Activated naive CD8-positive, alpha-beta T cell treated with anti-CD3 and anti-CD28 coated beads for 36 hours (primary cell): ENCODE measurements at places on chromosomes 3 and 15. TPM values are rescaled to one million over a fixed set of nuclear protein-coding genes. Genes with fewer than 3 reads are reported as not detected.

Gene ATP10A
- total RNA-seq = 26.8 TPM

DNA sequence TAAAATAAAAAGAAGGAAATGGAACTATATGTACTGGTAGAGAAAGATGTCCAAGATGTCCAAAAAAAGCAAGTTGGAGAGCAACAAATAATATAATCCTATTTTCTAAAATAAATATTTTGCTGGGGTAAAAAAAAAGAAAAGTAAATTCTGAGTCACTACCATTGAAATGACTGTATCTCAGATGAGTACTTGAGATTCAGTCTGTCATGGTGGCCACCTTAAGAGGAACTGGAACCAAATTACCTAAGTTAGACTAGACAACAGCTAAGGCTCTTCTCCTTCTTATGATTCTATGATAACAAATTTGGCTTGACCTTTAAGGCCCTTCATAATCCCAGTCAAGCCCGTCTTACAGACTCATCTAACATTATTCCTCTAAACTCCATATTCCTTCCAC lies 270.6 kb upstream of the HES1 start:
- DNase-seq = no peak
- no peak overlapping the region for H3K27ac ChIP-seq
- H3K27me3 ChIP-seq = peaks cover 13% of the 10 kb centered on the region
- H3K4me1 ChIP-seq = peaks cover 5% of the 10 kb centered on the region

DNA sequence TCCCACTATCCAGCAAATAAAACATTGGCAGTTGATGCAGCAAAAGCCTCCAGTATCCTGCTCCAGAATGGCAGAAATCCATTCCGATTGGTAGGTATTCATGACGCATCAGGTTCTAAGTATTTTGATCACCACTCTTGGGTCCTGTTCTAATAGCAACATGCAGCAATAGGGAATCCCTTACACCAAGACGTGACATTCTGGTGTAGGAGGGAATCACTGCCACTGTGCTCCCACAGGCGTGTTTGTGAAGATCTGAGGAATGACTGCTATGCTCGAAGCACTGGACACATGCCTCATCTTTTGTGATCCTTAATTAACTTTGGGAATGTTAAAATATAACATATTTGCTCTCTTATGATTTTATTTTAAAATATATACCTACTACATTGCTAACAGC lies 552.9 kb downstream of the MECOM start:
- H3K4me1 ChIP-seq = no peaks in the 10 kb centered on the region
- H3K27ac ChIP-seq = no peak overlapping the region
- no peaks in the 10 kb centered on the region for H3K27me3 ChIP-seq

Gene TM4SF4
- total RNA-seq = not detected

Gene ADAM10
- total RNA-seq = 89.3 TPM

- no peak for DNase-seq
- H3K4me3 ChIP-seq = no peak overlapping the region
- H3K27me3 ChIP-seq = no peaks in the 10 kb centered on the region
- H3K4me1 ChIP-seq = no peaks in the 10 kb centered on the region
These were observed 100.8 kb downstream of the TMEM266 start for GRCh38 chr15:76160426-76161152.

GRCh38 chr15:25695875-25696760 lies 167.0 kb downstream of the ATP10A start:
- no peak for DNase-seq
- H3K27ac ChIP-seq = no peak overlapping the region
- H3K27me3 ChIP-seq = no peaks in the 10 kb centered on the region
- peaks cover 13% of the 10 kb centered on the region for H3K36me3 ChIP-seq
- H3K4me1 ChIP-seq = no peaks in the 10 kb centered on the region
- H3K4me3 ChIP-seq = no peak overlapping the region

GRCh38 chr15:67192185-67192820 lies 62.2 kb downstream of the AAGAB start:
- H3K27ac ChIP-seq = no peak overlapping the region
- no peak overlapping the region for H3K4me3 ChIP-seq
- no peak for DNase-seq
- no peaks in the 10 kb centered on the region for H3K27me3 ChIP-seq
- peaks cover 39% of the 10 kb centered on the region for H3K36me3 ChIP-seq

Gene XPC
- 25.4 TPM for total RNA-seq

DNA sequence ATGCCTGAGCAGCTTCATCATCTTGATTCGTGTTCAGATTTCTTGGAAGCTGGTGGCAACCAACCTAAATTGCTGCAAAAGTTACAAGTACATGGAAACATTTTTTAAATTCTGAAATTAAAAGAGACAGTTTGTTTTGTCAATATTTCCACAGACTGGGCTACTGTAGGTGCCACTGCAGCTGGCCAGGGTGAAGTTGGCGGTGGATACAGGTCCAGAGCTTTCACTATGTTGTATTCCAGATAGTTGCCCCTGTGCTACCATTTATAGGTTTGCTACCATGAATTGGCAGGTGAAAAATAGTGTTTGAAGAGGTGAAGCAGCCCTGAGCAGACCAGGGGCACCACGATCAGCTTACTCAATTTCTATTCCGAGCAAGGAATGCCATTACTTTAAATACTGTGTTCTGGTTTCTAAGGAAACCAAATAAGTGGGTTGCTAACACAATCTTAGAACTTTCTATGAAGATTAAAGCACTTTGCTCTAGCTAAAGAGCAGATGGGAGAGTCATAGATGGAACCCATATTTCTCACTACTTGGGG lies 21.2 kb upstream of the SHC4 start:
- no peak overlapping the region for H3K4me3 ChIP-seq
- DNase-seq = no peak
- peaks cover 13% of the 10 kb centered on the region for H3K27me3 ChIP-seq
